ENCODE measurements at places on chromosomes 7 and 10.

GRCh38 chr10:49408519-49409306 is 12.8 kb upstream of the DRGX start:
- DNase-seq = no peak

DNA sequence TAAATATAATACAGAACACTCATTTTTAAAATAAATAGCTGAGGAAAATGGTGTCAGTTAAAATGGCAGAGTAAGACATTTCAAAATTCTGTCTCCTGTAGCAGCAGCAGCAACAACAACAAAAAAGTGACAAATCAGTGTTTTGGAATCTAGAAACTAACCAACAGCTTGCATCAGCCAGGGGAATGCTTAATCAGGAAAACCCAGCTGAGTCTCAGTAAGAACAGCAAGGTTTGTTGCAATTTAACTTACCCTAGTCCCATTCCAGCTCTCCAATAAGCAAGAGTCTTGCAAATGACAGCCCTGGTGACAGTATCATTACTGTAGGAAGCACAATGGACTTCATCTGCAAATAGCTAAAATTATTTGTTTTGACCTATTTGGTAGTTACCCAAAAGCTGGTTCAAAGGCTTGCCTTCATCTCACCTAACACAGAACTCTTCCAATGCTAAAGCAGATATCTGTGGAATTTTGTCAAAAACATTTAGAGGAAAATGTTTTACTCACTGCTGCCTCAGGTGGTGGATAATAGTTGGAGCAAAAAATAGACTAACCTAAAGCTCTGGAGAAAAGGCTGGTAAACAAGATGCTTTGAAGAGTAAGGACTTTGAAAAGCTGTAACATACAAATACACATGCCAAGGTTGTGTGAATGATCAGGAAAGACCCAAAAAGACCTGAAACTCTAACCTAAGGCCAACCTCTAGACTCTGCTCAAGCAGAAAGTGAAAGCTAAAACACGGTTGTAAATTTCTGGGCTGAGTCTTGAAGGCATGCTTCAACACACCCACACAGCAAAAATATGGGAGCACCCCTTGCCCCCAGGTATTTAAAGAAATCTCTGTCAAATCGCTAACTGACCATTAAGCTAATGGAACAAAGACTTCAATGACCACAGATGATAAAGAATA is 9.9 kb upstream of the ARHGAP22 start:
- no peak for DNase-seq

GRCh38 chr10:34740321-34740720 is 74.8 kb downstream of the PARD3 start:
- no peak for DNase-seq

GRCh38 chr10:7315906-7316305 is 94.9 kb downstream of the SFMBT2 start:
- no peak for DNase-seq

DNA sequence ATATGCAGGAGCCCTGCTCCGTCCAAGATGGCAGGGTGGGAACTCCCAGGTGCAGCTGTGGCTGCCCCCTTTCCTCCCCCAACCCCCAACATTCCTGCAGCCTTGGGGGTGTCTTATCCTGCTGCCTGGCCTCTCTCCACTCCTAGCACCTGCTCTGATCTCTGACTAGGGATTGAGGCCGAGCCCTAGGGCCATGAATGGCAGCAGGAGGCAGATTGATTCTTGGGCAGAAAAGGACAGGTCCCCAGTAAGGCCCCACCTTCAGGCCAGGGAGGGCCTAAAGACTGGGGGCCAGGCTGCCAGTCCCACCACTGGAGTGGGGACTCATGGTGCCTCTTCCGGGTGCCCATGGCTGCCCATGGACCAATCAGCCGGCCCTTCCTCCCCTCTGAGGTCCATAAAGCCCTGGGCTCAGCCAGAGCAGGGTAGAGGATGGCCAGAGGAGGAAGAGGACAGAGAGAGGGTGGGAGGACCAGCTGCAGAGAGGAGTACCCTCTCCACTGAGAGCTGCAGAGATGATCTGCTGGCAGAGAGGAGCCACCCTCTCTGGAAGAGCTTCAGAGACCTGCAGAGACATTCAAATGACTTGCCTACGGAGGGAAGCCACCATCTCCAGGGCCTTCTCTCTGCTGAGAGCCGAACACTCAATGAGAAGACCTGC is 8.3 kb upstream of the COA1 start:
- DNase-seq = no peak

DNA sequence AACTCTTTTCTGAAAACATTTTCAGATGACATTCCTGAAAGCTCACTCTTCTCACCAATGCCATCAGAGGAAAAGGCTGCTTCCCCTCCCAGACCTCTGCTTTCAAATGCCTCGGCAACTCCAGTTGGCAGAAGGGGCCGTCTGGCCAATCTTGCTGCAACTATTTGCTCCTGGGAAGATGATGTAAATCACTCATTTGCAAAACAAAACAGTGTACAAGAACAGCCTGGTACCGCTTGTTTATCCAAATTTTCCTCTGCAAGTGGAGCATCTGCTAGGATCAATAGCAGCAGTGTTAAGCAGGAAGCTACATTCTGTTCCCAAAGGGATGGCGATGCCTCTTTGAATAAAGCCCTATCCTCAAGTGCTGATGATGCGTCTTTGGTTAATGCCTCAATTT is 16.5 kb downstream of the ANLN start:
- no peak for DNase-seq

- no peak for DNase-seq
These were observed 90.1 kb downstream of the SNX10 start for GRCh38 chr7:26381476-26382353.

- no peak for DNase-seq
These were observed 300.0 kb upstream of the SP8 start for GRCh38 chr7:21086688-21087087.

DNA sequence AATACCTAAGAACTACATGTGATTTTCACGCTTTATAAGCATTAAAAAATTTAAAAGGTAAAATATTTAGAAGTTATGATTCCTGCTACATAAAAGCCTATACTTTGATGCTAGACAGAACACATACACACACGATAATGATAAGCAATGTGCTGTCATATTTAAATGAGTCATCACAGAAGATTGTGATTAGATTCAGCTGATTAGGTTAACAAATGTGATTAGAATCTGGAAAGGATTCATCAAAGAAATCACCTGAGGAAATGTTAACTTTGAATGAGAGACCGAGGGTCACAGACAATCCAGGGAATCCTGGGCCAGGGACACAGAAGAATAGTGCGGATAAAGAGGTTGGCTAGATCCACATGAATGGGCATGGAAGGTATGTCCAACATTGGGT is 42.0 kb upstream of the CYP2C18 start:
- DNase-seq = no peak

DNA sequence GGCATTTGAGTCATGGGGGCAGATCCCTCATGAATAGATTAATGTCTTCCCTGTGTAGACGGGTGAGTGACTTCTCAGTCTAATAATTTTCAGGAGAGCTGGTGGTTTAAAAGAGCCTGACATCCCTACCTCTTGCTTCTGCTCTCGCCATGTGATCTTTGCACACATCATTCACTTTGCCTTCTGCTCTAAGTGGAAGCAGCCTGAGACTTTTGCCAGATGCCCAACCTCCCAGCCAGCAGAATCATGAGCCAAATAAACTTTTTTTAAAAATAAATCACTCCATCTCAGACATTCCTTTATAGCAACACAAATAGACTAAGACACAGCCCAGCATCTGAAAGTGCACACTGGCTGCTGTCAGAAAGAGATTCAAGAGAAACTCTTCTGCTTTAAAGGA is 155.2 kb downstream of the ZNF365 start:
- no peak for DNase-seq

DNA sequence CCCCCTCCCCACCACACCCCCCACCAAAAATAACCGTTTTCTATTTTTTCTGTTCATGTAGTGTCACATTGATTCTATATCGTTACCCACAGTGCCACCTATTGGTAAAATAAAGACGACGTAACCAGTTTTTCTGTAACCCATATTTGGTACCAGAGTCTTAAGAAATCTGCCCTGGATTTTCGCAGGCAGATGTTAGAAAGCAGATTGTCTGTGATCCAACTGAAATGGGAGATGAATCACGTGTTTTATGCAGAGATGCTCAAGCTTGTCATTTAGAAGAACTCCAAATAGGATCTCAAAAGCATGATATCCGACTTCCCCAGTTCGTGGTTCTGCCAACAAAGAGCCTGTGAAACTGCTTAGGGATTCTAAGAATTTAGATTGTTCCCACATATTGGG is 261.1 kb upstream of the CSTF2T start:
- peak; percentile 14 for DNase-seq

- peak; percentile 8 for DNase-seq
These were observed 89.6 kb downstream of the CABCOCO1 start for GRCh38 chr10:61752111-61753011.

GRCh38 chr7:55086413-55087201 is 67.8 kb downstream of the EGFR start:
- no peak for DNase-seq

DNA sequence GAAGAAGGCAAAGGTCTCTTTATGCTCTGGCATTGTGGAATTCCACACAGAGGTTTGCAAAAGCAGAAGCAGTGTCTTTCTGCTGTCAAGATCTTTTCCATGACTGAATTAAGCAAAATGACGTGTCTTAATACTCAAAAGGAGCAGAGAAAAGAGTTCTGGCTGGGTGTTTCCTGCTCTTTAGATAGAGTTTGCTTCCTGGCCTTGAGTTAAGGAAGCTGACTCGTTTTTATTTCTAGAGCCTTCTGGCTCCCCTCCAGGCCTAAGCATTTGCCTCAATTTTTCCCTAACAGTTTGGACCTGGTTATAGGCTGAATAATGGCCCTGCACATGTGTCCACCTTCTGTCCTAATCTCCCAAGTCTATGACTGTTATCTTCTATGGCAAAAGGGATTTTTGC is 21.6 kb downstream of the TAS2R41 start:
- no peak for DNase-seq

DNA sequence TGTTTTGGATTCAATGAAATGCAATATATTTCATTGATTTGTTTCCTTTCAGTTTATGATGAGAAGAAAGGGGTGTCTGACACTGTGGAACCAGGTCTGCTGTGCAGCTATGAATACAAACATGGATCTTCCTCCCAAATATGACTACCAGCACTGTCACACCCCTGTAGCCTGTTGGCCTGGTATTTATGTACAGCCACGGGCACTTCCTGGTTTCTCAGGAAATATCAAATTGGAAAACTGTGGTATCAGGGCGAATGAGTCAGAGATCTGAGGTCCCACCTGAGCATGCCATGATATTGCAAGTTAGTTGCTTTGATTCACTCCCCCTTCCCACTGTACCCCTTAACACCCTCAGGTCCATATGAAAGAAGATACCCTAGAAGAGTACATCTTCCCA is 87.8 kb downstream of the DNMBP start:
- DNase-seq = no peak

Measured in CD4-positive, alpha-beta memory T cell (primary cell).